ENCODE measurements at places on chromosomes 5 and 9.

DNA sequence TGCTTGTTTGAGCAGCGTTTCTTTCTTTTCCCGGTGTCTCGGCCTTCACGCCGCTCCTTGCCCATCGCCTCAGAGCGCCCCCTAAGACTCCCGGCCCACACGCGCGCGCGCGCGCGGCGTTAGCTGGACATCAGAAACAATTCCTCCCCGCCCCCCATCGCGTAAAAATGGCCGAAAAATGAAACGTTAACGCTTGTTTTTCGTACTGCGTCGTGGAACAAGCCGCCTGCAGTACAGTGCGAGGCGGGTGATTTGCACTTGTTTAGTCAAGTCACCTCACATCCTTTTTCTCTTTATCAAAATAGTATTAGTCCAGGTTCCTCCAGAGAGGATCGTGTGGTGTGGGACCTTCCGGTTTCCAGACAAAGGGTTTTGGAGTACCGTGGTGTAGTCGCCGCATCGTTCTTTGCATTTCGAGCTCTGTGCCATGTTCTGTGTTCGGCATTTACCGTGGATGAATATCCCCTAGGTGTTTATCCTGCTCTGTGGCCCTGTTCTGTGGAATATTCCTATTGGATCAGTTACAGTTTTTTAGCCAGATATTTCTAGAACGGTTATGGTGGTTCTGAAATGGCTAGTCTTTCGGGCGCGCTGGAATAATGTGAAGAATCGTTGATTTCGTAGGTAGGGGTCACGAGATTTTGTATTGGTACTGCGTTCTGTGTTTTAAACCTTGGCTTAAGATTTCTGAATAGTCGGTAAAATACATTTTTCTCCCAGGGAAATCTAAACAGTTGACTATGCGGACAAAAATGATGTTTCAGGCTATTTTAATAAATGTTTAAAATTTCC is 1.0 kb downstream of the MATR3 start:
- DNase-seq = peak; percentile 33

DNA sequence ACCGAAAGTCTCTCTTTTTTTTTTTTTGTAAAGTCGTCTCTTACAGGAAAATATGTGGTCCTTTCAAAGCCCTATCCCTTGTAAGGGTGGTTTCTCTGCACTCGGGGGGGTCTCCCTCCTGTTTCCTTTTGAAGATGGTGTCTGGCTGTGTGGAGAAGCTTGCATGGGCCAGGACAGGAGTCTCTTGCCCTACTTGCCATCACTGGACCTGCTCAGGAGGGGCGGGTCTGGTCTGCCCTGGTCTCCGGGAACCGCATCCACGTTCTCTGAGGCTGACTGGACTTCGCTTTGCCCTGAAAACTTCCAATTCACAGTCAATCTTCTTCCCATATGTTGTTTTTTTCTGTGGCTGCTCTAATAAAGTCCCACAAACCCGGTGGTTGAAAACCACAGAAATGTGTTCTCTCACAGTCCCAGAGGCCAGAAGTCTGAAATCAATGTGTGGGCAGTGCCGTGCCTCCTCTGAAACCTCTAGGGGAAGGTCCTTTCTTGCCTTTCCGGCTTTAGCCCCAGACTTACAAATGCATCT is 92.9 kb upstream of the IER5L start:
- DNase-seq = no peak

DNA sequence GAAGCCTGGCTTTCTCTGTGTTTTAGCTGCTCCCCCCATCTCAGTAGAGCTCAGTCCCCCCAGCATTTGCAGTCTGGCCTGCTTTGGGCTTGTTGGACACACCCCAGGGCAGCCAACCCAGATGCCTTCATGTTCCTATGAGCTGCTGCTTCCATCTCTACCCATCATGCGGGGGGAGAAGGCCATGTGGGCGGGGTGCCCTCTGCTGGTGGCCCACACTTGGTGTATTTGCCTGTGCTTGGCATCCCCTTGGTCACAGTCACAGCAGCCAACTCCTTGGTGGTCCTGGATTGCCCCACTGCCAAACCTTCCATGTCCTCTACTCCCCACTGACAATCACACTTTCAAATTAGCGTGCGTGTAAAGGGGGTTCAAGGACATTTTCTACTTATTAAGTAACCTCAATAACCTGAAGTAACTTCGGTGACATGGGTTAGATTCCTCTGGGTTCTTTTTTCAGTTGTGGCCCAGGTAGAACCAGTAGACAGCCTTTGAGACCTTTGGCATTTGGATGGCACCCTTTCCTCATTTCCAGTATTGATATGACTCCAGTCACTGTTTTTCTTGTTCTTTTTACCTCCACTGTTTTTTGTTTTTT is 42.8 kb downstream of the SNX30 start:
- DNase-seq = peak; percentile 61

- no peak for DNase-seq
Observed at GRCh38 chr9:104417296-104417695, 86.8 kb upstream of the OR13F1 start.

DNA sequence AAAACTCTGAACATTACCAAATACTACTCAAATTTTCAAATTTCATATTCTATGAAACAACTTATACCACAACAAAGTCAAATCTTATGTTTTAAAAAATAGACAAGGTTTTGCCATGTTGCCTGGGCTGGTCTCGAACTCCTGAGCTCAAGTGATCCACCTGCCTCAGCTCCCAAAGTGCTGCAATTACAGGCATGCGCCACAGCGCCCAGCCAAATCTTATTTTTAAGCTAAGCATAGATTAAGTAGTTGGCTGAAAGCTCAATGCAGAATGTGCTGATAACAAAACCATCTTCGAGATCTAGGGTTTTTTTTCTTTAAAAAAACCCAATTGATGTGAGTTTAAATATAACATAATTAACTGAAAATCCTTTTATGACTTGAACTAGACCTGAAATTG is 6.4 kb downstream of the LMBRD2 start:
- DNase-seq = no peak

- no peak for DNase-seq
Observed at GRCh38 chr5:111697881-111698757, 58.9 kb downstream of the NREP start.

DNA sequence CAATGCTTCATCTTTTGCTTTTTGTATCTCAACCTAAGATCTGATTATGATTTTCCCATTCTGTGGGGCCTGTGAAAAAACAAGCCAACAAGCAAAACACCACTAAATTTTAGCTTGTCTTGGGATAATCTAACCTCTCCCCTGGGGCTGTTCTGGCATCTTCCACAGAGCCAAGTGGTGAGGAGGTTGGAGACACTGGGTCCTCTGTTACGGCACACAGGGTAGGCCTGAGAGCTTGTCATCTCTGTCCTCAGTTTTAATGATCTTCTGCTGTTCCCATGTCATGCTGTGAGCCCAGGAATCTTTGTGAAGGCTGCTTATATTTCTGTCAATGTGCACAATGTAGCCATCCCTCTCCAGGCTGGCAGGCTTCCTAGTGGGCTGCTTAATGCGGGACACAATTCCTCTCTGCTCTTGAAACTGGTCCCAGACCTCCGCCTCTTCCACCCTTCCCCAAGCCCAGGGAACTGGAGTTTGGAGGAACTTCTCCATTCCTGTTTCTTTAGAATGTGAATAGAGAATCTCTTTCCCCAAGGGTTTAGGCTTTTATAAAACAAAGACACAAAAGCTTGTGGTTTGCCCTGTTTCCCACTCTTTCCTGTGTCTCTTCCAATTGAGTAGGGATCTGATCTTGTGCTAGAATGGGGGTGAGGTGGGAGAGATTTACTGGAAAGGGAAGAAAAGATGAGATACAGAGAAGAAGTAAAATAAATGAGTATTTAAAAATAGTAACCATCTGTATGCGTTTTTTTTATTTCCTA is 30.9 kb upstream of the SEMA6A start:
- DNase-seq = no peak

DNA sequence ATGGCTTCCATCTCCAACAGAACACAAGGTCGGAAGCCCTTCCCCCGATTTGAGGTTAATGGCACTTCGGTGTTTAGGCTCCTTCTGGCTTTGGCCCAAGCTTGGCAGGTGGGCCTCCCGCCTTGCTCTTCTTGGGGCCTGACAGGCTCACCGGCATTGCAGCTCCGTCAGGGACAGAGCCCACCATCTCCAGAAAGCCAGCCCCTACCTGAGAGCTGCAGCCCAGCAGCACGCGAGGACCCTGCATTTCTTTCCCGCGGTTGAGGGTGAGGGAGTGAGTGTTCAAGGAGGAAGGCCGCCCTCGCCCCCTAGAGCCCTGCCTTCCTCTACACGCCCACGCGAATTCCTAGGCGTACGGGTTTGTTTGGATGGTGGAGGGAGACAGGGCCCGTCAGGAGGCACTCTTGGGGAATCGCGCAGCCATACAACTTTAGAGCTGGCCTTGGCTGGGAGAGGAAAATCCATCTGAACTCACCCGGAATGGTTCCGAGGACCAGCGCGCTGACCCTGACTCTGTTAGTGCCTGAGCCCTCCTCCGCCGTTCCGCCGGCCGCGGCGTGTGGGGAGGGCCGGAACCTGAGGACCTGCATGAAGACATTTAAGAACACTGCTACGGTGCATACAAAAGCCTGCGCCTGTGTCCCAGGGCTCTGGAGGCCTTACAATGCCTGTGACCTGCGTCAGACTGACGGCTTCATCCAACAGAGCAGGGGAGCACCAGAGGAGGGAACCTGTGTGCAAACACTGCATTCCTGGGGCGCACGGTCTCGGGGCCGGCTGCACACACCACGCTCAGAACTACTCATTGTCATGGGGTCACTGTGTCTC is 73.8 kb downstream of the MRPL36 start:
- DNase-seq = no peak

- DNase-seq = no peak
Observed at GRCh38 chr5:149006426-149006825, 56.4 kb downstream of the SH3TC2 start.

DNA sequence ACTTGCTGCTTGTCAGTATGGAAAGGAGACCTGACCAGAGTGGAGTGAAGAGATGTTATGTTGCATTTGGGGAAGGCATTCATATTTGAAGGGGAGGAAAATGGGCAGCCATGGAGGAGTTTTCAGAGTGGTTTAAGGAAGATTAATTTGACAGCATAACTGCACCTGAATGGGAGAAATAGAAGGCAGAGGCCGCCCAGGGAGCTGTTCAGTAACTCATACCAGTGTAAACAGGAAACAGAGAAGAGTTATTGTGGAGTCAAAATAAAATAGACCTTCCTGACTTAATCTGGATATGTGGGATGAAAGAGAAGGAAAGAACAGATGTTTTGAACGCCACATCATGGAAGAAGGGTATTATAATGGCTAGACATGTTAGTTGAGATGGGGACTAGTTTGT is 13.4 kb downstream of the SLC44A1 start:
- DNase-seq = no peak

GRCh38 chr9:38154501-38155421 is 85.7 kb upstream of the SHB start:
- no peak for DNase-seq

GRCh38 chr9:108684288-108685025 is 171.3 kb downstream of the ACTL7B start:
- no peak for DNase-seq

DNA sequence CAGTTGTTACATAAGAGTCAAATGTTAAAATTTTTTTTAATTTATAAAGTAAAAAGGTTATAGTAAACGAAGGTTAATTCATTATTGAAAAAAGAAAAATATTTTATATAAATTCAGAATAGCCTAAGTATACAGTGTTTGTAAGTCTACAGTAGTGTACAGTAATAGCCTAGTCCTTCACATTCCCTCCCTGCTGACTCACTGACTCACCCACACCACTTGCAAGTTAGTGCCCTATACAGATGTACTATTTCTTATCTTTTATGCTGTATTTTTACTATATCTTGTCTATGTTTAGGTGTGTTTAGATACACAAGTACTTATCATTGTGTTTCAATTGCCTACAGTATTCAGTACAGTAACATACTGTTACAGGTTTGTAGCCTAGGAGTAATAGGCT is 57.6 kb downstream of the MAMDC2 start:
- no peak for DNase-seq

DNA sequence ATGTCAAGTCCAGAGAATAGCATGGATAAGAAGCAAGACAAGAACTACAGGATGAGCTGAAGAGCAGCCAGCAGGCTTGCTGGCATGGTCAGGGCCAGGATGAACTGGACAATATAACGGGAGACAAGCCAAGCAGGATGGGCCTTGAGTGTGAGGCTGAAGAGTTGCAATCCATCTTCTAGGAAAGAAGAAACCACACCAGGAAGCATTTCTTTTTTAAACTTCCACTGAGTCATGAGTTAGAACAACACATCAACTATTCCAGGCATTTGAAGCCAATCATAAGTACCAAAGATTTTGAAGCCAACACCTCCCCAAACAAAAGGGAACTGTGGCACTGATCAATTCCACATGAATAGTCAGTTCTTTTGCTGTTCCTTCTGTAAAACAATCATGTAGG is 27.3 kb downstream of the SLC31A2 start:
- DNase-seq = no peak

DNA sequence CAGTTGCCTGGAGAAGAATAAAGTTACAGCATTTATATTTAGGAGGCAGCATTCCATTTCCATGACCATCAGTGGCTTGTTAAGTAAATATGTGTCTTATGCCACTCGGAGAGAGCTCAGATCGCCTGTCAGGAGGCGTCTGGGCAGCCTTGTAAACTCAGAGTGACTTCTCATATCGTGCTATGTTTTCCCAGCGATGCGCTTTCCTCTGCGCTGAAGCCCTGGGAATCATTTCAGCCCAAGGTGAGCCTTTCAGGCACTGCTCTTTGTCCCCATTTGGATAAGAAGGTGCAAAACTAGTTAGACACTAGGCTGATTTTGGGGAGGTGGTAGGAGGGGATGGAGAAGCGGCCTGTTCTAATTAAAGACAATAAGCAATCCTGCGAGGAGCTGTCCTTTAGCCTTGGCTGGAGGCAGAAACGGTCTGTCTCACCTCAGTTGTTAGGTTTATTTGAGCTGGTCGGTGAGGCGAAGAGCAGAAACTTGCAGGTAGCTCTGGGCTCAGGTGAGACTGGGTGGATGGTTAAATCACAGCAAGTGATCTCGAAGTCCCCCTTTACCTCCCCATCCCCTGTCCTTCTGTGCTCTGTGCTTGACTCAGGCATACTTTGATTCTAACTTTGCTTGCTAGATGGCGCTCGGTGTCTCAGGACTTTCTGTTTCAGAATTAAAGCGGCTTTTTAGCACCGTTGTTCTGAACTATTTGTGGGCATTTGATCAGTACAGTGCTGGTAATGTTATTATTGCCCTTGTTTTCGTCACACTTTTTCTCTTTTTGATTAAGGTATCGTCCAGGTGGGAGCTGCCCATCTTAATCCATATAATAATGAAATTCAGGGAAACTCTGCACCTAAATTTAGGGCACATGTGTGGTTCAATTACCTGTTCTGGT is 24.6 kb downstream of the NR2F1 start:
- DNase-seq = no peak

DNA sequence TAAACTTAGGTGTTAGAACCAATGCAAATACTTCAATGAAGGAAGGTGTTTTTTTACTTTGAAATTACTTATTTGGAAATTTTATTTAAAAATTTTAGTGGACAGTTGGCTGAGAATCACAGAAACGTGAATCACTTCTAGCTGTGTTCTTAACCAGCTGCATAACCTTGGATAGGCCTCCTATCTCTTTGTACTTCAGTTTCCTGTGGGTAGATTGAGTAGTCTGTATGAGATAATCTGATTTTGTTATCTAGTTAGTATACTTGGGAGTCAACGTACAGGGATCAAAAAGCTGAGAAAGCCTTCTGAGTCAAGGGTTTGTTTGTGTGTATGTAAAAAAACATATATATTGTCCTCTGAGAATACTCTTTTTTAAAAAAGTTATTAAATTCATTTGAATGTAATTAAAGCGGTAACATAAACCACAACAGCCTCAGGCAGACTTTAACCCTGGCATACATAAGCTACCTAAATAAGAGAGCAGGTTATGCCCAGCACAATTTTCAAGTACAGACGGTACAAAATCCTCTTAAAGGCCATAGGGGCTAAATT is 38.1 kb upstream of the ZCCHC7 start:
- DNase-seq = no peak

GRCh38 chr9:27340961-27341511 is 44.1 kb upstream of the EQTN start:
- DNase-seq = no peak

Measured in activated CD8-positive, alpha-beta memory T cell treated with anti-CD3 and anti-CD28 coated beads for 1 hour (primary cell).